GM06990 (cell line): ENCODE measurements at places on chromosomes 3 and 15.

GRCh38 chr3:9732080-9732739, 675 bp downstream of the BRPF1 start:
- peak; percentile 55 for DNase-seq

GRCh38 chr3:187612656-187613055, 57.5 kb downstream of the SST start:
- no peak for DNase-seq

GRCh38 chr3:49806850-49807249, 3.8 kb downstream of the INKA1 start:
- no peak for DNase-seq

DNA sequence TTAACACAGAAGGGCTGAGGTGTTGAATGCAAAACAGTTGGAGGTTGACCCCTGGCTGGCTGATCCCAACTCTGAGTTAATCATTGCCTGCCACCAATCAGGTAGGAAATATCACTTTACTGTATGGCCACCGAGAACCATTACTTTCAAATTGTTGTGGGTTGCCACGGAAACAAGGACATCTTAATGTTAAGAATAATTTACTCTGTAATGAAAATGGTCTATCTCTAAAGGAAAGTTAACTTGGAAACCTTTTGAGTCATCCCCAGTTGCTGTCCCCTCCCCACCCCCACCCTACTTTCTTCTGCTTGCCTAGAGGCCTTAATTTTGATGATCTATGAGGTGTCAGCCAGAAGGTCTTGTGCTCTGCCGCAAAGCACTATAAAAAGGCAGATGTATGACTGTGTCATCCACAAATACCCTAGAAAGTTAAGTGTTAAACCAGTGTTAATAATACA, 78.7 kb upstream of the SNRK start:
- no peak for DNase-seq

DNA sequence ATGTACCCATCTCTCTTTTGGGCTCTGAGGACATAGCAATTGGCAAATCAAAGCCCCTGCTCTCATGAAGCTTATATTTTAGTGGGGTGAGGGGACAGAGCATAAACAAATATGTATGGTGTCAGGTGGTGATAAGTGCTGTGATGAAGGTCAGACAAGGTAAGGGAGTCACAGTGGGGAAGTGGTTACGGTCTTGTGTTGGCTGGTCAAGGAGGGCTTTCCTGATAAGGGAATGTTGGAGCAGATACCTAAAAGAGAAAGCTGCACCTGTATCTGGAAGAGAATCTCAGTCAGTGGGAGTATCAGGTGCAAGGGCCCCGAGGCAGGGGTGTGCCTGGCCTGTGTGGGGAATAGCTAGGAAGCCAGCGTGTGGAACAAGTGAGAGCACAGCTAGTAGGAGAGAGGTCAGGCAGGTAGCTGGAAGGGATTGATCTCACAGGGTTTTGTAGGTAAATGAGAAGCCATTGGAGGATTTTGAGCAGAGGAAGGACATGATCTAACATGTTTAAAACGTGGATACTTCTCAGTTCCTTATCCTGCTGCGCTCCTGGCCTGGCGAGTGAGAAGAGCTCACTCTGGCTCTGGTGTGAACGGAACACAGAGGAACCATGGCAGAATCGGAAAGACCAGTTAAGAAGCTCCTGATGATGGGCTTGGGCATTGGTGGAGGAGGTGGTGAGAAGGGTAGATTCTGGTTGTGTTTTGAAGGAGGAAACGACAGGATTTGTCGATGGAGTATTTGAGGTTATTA, 35.5 kb downstream of the MRAS start:
- no peak for DNase-seq

DNA sequence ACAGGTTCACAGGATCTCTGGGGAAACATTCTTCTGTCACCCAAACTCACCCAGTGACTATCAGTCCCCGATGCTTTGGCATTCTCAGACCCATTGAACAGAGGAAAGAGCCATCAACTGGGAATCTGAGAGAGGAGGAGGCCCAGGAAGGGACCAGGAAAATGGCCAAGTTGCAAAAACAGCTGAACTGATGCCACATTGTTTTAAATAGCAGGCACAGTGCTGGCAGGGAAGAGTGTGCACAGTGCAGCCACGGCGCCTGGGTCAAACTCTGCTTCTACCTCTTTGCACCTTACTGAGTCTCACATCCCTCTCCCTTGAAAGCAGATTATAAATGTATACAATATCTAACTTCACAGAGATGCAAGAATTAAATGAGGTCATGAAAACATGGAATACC, 66.4 kb downstream of the SRGAP3 start:
- no peak for DNase-seq

- DNase-seq = peak; percentile 1
Measured at GRCh38 chr3:172808969-172809546, 58.5 kb downstream of the ECT2 start.

- no peak for DNase-seq
Measured at GRCh38 chr3:121989943-121990342, 32.1 kb downstream of the ILDR1 start.

DNA sequence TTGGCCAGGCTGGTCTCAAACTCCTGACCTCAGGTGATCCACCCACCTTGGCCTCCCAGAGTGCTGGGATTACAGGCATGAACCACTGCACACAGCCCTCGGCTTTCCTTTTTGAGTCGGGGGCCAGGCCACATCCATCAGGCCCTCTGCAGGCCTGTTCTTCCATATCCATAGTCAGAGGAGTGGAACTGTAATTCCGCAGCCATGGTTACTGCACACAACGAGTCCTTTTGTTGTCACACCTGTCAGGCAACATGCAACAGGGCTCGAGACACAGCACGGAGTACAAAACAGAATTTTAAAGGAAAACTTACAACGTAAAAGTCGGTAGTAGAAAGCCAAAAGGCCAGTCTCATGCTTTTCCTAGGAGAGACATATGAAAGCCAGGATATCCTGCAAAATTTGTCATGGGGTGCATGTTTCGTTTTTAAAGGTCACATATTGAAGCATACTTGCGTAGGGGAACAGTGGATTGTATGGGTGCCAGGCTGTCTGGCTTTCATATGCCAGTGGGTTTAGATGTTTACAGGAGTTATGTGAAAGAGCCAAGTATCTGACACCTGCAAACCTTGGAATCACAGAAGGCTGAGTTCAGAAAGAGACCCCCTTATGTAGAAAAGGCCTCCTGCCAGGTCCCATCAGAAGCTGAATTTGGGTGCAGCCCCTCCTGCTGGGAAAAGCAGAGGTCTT, 63.2 kb upstream of the LPP start:
- DNase-seq = no peak

DNA sequence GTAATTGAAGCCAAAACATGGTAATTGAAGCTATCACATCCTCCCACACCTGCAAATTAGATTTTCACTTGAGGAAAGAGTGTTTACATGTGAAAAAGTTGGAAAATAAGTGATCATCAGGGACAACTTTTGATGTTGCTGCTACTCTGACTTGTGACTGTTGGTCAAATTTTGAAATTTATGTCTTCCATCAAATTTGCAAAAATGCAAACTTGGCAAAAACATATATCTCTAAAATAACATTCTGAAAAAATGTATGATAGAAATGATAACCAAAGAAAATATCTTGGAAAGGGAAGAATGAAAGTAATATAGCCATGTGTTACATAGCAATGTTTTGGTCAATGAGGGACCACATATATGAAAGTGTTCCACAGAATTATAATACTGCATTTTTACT, 703.9 kb upstream of the SEMA6D start:
- DNase-seq = no peak

- DNase-seq = no peak
Measured at GRCh38 chr3:76656531-76657070, 383.3 kb upstream of the ROBO2 start.

- no peak for DNase-seq
Measured at GRCh38 chr3:174318181-174318580, 541.0 kb upstream of the NAALADL2 start.

GRCh38 chr3:59425371-59425770, 375.5 kb upstream of the CFAP20DC start:
- no peak for DNase-seq

- DNase-seq = no peak
Measured at GRCh38 chr15:40702077-40702476, 7.1 kb downstream of the RAD51 start.

- no peak for DNase-seq
Measured at GRCh38 chr15:86650094-86650493, 570.4 kb downstream of the AGBL1 start.

DNA sequence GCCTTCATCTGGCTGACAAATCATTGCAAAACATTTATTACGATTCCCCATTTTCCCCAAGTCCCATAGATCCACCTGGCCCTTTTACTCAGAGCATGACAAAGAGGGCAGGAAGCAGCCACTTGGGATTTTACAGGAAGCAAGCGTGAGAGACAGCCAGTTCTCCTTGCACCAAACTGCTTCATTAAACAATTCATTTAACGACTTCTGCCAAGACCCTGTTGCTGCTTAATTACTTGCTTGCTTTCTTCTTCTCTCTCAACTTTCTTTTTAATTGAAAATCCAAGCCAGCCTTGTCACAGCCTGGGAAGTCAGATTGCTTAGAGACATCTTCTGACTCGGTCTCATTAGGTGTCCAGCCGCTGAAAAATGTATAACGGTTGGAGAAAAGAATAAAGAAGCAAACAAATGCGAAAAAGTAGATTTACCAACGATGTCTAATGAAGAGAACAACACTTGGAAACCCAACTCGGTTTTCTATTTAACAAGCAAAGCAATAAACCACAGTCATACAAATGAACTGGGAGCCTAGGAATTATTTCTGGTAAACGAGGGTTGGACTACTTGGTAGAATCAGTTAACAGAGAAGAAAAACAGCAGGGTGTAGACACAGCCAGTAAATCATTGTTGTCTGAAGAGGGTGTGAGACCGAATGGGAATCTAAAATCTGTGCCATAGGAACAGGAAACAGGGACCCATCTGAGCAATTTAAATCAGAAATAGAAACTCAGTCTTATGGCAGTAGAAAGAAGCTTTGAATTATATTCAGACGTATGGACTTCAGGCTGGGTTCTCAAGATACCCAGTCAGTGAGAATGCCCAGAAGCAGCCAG, 298.3 kb downstream of the LRRC3B start:
- DNase-seq = no peak

- no peak for DNase-seq
Measured at GRCh38 chr3:63918321-63918720, 6.1 kb upstream of the SCAANT1 start.

- DNase-seq = no peak
Measured at GRCh38 chr3:16482770-16483531, 30.5 kb downstream of the RFTN1 start.

- DNase-seq = no peak
Measured at GRCh38 chr15:63236272-63236671, 41.1 kb upstream of the APH1B start.

- DNase-seq = no peak
Measured at GRCh38 chr15:80061582-80061981, 2.1 kb downstream of the ZFAND6 start.

DNA sequence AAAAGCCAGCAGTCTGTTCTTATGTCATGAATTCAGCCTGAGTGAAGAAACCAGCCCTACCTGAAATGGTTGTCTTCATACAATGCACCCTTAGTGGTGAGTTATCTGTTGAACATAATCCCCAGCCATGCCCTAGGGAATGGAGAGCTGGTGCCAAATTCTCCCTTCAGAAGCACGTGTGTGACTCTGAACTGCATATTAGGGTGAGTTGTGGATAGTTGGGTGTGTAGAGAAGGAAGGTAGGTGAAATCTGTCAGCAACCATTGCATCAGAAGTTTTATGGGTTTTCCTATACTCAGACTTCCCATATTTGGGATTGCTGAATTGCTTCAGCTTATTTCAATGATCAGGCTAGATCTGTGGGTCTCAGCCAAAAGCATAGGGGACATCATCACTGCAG, 46.5 kb upstream of the TP63 start:
- no peak for DNase-seq

DNA sequence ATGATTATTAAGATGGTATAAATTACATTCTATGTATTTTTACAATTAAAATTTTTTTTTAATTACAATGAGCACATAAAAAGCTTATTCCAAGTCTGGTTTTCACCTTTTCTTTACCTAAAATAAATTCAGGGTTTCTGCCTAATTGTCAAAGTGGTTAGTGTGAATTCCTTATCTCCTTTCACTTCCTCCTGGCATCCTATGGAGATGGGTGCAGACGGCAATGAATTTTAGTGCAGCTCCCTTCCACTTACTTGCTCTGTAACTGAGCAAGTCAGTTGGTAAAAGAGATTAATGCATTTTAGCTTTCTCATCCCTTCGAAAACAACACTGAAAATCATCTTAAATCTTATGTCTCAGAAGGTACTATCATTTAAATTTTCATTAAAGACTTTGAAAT, 13.1 kb downstream of the HDGFL3 start:
- no peak for DNase-seq

DNA sequence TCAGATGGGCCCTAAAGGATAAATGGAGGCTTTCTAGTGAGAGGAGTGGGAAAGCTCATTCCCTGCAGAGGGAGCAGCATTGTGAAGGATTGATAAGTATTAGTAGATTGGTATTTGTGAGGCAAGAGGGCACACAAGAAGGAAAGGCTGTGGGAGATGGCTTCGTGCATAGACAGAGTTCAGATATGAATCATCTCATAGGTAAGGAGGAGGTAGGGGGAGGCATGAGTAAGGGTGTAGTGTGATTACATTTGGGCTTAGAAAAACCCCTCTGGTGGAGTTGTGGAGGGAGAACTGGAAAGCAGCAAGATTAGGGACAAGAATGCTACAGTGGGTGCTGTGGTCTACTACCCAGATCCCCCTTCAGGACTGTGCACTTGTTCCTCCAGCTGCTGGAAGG, 29.6 kb downstream of the ONECUT1 start:
- DNase-seq = no peak

- no peak for DNase-seq
Measured at GRCh38 chr15:78082106-78082742, 4.7 kb upstream of the TBC1D2B start.

DNA sequence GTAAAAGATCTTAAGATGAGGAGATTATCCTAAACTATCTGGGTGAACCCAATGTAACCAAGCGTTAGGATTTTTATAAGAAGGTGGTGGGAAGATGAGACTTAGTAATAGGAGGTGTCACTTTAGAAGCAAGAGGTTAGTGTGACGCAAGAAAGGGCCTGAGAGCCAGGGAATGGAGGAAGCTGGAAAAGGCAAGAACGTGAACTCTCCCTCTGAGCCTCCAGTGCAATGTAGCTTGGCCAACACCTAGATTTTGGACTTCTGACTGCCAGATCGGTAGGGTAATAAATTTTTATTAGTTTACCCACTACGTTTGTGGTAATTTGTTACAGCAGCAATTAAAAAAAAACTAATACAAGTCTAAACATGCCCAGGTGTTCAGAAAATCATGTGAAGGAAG, 20.8 kb upstream of the CNTN6 start:
- DNase-seq = no peak

- DNase-seq = no peak
Measured at GRCh38 chr3:196611761-196612483, 27.6 kb upstream of the NRROS start.

- DNase-seq = no peak
Measured at GRCh38 chr15:74727727-74728126, 2.4 kb upstream of the CYP1A1 start.
